ENCODE measurements at places on chromosomes 7 and 10.

DNA sequence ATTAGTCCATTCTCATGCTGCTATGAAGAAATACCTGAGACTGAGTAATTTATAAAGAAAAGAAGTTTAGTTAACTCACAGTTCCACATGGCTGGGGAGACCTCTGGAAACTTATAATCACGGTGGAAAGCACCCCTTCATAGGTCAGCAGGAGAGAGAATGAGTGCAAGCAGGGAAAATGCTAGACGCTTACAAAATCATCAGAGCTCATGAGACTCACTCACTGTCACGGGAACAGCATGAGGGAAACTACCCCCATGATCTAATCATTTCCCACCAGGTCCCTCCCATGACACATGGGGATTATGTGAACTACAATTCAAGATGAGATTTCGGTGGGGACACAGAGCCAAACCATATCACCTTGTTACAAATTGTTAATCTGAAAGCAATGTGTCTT, 15.8 kb downstream of the TAS2R39 start:
- no peak for DNase-seq

DNA sequence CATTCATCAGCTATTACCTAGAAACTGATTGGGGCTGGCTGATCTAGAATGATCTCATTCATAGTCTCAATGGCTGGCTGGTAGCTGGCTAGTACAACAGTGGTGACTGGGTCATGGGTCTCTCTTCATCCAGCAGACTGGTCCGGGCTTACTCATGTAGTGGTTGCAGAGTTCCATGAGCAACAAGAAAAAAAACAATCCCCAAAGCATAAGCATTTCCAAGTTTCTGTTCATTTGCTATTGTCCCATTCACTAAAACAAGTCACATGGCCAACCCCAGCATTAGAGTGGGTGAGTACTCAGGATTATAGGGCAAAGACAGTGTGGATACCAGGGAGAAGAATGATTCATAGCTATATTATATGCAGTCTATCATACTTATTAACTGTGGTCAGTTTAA, 85.2 kb upstream of the SEMA3C start:
- no peak for DNase-seq

DNA sequence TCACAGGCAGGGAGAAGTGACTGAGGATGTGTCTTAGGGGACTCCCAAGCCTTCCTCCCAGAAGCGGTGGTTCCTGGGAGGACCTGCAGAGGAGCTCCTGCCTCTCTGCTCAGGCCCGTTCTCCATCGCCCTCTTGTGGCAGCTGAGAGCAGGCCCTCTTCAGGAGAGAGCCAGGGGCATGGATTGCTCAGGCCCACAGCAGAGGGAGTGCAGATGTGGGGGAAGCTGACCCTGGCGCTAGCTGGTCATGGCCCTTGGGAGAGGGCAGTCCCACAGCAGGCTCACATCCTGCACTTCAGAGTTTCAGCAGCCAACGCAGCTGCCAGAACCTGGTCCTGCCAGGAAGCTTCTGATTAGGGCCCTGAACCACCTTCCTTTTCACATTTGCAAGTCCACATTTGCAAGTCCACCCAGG, 94.8 kb upstream of the TARP start:
- no peak for DNase-seq

DNA sequence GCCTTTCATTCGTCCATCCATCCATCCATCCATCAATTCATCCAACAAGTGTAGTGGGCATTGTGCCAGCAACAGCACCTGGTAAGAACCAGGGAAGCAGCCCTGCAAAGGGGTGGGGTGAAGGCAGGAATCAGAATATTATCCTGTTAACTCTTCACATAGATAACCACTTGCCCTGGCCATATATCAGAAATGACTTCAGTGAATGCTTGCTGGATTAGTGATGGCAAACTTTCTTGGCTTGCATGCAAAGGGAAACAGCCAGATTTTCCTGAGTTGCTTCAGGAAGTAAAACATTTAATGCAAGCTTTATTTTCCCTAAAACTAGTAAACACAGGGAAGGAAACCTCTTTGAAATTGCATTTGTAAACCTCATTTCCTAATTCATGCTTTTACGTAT, 743 bp downstream of the OR2A5 start:
- no peak for DNase-seq

DNA sequence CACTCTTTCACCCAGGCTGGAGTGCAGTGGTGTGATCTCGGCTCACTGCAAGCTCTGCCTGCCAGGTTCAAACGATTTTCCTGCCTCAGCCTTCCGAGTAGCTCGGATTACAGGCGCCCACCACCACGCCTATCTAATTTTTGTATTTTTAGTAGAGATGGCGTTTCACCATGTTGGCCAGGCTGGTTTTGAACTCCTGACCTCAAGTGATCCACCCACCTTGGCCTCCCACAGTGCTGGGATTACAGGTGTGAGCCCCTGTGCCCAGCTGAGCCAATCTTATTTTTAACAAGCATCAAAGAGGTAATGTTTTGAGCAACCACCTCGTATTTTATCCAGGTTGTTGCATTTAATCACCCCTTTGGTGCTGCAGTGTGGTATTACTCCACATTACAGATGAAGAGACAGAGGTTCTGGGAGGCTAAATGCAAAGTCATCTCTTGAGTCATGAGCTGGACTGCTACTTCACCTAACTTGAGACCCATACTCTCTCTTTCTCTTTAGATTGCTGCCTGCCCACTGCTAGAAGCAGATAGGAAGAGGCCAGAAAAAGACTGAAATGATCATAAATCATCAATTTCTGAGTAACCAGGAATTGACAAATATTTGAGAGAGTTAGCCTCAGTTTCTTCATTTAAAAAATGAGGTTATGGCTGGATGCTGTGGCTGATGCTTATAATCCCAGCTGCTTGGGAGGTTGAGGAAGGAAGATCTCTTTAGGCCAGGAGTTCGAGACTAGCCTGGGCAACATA, 116.2 kb downstream of the CAMK1D start:
- DNase-seq: no peak
